ENCODE measurements at places on chromosomes 13 and 19.

DNA sequence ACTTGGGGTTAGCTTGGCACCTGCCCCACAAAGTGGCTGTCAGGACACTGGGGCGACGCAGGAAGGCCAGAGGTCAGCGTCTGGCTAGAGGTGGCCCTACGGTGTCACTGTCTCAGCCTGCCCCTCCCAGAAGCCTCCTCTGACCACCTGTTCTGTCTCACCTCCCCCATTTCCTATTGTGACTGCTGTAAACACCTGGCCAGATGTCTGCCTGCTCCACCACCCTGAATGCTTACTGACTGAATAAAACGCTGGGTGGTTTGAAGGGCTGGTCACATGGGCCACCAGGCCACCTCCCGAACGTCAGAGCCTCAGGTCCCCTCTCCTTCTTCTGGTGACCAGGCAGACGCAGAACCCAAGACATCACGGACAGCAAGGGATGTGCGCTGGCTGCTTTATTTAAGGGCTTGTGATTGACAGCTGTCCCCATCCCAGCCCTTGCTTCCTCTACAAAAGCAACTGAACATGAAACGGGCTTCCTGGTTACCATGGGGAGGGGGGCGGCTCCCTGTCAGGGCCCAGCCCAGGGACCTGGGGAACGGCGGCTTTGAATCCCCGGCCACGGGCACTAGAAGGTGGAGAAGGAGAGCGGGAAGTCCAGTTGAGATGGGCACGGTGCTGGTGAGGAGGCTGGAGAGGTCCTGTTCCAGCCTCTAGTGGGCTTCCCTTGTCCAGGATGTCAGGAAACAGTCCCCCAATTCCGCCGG lies 6.2 kb downstream of the ELOF1 start:
- DNase-seq: no peak

- no peak for DNase-seq
Measured at GRCh38 chr13:52109116-52109670, 19.7 kb downstream of the NEK5 start.

DNA sequence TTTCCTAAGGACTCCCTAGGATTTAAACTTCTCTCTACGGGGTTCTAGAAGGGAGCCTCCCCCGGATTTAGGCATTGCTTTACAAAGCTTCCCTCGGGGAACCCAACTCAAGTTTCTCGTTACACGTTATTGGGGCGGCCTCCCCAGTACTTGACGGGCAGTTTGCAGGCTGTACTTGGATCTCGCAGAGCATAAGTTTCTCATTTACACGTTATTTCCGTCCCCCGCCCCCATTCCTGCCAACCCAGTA lies 584 bp downstream of the SMG9 start:
- DNase-seq: no peak

GRCh38 chr13:30797847-30798535 lies 62.6 kb downstream of the ALOX5AP start:
- no peak for DNase-seq

GRCh38 chr13:46659413-46660065 lies 106.6 kb downstream of the LRCH1 start:
- no peak for DNase-seq

DNA sequence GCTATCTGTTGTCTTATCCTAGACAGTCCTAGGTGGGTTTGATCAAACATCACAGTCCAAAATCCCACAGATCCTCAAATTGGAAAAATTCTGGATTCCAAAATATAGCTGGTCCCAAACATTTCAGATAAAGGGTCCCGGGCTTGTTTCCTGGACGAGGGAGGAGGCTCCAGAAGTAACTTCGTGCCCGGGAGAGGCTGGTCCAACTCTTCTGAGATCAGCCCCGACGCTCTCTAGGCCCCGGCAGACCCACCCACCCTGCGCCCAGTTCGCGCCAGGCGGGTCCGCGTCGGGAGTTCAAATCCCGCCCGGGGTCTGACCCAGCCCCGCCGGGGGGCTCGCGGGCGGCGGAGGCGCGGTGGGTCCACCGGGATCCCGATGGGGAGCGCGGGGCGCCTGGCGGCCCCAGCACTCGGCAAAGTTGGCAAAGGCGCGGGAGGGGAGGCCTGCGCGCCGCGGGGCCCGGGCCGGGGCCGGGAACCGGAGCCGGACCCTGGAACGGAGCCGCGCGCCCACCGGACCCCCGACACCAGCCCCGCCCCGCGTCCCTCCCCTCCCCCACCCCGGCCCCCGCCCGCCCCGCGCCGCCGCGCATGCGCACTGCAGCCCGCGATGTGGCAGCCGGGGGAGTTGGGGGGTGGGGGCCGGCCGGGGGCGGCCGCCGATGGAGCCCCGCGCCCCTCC lies 513 bp downstream of the MIER2 start:
- no peak for DNase-seq

- DNase-seq: no peak
Measured at GRCh38 chr13:78168981-78169380, 250.3 kb upstream of the EDNRB start.

- DNase-seq: peak; percentile 68
Measured at GRCh38 chr13:44373601-44374347, at the start of gene SERP2. Gene SERP2, plus strand, starts transcription at chr13:44373824. Its CDS starts 202 bp downstream, at chr13:44374026.

- DNase-seq: no peak
Measured at GRCh38 chr13:76383676-76384461, 502.3 kb downstream of the KCTD12 start.

- DNase-seq: peak; percentile 93
Measured at GRCh38 chr19:46495786-46496099, at the start of gene PNMA8B. Gene PNMA8B, minus strand, starts transcription at chr19:46495867. Its CDS starts 402 bp downstream, at chr19:46495465.

- DNase-seq: no peak
Measured at GRCh38 chr19:46719629-46720502, 3.0 kb upstream of the PRKD2 start.

DNA sequence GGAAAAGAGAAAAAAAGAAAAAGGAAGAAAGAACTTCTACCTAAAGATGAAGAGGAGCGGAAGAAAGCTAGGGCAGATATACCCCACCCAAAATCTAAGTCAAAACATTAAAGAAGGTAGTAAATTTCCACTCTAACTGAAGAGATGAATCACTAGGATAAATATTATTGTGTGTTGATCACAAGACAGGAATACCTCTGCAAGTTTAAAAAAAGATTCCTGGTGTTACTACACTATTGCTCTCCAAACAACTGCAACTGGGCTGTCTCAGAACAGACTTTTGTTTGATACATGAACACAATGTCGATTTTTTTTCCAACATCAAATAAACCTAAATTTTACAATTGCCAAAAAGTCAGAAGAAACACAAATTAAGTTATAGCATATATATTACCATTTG lies 6.8 kb downstream of the HSPH1 start:
- no peak for DNase-seq

- DNase-seq: no peak
Measured at GRCh38 chr19:49497789-49498103, 1.5 kb downstream of the RPS11 start.

- DNase-seq: no peak
Measured at GRCh38 chr19:39251081-39251480, 2.4 kb upstream of the IFNL4 start.

GRCh38 chr19:43452582-43452981 lies 12.8 kb downstream of the LYPD3 start:
- DNase-seq: no peak

- DNase-seq: no peak
Measured at GRCh38 chr13:85408415-85408814, 390.8 kb downstream of the SLITRK6 start.

- DNase-seq: no peak
Measured at GRCh38 chr13:48571126-48571913, 38.4 kb upstream of the RCBTB2 start.

- DNase-seq: no peak
Measured at GRCh38 chr13:97849305-97849704, 104.2 kb upstream of the IPO5 start.

GRCh38 chr13:26342898-26343297 lies 89.0 kb downstream of the CDK8 start:
- no peak for DNase-seq

GRCh38 chr19:8017808-8018207 lies 12.4 kb upstream of the ELAVL1 start:
- DNase-seq: no peak

GRCh38 chr19:48290401-48290770 lies 20.5 kb downstream of the ZNF114 start:
- DNase-seq: peak; percentile 28

- peak; percentile 86 for DNase-seq
Measured at GRCh38 chr19:55585658-55586339, 5.2 kb upstream of the ZNF579 start.

DNA sequence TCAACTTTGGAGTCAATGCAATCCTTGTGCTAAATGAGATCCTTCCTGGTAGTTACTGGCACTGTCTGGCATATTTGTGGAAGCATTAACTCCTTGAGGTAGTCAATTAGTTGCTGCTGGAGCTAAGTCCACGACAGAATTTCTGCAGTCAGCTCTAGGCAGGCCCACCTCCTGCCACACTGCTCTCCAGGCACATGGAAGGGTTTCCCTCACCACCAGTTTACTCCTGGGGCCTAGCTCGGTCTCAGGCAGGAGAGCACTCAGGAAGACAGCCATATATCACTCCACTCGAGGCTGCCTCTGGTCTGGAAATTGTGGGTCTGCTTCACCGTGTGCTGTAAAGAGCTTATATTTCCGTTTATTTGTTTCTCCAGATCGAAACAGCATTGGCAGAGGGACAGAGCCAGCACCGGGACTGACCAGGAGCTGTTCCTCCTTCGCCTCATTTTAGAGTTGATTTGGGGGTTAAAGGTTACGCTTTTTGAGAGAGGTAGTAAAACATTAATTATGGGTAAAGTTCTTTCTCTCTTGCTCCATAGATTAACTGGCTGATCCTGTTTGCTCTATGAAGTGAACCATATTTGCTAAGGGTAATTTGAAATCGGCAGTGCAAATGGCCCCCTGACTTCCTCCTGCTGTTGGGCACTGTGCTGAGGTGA lies 20.6 kb upstream of the GTF3A start:
- no peak for DNase-seq

GRCh38 chr13:62482351-62482750 lies 1066.7 kb upstream of the PCDH20 start:
- no peak for DNase-seq

DNA sequence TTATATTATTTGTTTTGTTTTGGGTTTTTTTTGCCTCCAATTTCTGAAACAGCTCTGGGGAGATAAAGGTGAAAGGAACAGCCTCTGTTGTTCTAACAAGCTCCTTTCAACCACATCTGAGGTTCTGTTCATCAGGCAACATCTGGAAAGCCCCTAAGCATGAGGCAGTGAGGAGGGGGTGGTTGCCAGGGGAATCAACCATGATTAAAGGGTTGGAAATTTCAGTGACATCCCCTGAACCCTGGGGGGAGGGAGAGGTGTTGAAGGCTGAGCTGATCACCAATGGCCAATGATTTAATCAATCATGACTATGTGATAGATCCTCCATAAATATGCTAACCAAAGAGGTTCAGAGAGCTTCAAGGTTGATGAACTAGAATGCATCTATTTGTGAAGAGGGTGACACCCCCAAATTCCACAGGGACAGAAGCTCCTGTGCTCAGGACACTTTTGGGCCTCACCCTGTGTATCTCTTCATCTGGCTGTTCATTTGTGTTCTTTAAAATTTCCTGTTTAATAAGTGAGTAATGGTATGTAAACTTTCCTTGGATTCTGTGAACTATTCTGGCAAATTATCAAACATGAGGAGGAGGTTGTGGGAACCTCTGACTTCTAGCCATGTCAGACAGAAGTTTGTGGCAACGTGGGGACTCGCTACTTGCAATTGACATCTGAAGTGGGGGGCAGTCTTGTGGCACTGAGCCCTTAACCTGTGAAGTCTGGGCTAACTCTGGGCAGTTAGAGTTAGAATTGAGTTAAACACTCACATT lies 221.3 kb downstream of the NHLRC3 start:
- no peak for DNase-seq

GRCh38 chr13:42991898-42992763 lies at the start of gene EPSTI1:
Gene EPSTI1, minus strand, starts transcription at chr13:42992241. Its CDS starts 76 bp downstream, at chr13:42992165.
- DNase-seq: peak; percentile 34

DNA sequence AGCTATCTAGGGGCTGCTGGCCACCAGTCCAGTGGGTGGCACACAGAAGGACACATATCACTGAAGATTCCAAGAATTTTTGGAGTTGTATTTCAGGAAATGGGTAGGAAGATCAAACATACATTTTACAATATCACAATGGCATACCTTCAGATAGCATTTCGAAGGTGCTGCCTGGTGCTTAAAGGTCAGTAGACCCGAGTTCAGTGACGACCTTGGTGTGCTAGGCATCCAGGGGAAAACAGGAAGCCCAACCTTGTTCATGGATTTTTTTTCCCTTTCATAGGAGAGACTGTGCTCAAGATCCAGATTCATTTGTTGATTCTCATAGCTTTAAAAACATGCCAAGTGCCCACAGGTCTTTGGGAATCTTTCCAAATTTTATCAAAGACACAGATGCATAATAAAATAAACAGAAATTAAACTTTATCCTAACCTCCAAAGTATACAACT lies 51.0 kb upstream of the RCBTB2 start:
- DNase-seq: no peak

DNA sequence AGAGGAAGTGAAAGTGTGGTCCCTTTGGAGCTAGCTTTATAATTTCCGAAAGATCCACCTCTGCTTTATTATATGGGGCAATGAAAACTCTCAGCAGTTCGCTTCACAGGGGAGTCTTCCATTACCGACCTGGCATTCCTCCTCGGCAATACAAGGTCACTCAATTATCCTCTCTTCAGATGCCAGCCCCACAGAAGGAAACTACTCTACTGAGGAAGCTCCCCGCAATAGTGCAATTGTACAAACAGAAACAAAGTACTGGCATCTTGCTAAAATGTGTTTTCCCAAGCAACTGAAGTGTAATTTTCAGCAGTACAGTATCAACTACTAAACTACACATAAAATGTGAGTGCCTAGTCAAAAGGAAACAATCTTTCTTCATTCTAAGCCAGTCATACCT lies 702.0 kb downstream of the PCDH9 start:
- no peak for DNase-seq

DNA sequence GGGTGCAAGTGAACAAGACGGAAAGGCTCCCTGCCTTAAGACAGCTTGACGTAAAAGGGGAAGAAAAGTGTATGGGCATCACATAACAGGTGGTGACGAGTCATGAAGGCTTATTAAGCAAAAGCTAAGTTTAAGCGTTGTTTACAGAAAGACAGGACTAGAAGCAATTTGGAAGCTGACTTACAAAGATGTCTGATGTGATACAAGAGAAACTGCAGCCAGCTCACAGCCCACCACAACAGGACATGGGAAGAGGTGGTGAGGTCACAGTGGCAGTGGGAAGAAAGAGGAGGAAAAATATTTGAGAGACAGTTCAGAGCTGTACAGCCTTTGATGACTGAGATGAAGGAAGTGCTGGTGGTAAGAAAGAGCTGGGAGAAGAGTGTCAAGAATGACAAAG lies 181.6 kb downstream of the KLF12 start:
- no peak for DNase-seq

GRCh38 chr19:46297700-46298478 lies 1.0 kb downstream of the HIF3A start:
- DNase-seq: peak; percentile 60

Data from head of caudate nucleus (tissue), 42 donors.